ENCODE measurements at places on chromosomes 3 and 15.

- no peak for DNase-seq
Observed at GRCh38 chr3:127706785-127707351, 34.1 kb downstream of the ABTB1 start.

GRCh38 chr3:38606561-38606960, 42.9 kb downstream of the SCN5A start:
- no peak for DNase-seq

- DNase-seq = no peak
Observed at GRCh38 chr15:58378241-58379085, 53.3 kb upstream of the LIPC start.

DNA sequence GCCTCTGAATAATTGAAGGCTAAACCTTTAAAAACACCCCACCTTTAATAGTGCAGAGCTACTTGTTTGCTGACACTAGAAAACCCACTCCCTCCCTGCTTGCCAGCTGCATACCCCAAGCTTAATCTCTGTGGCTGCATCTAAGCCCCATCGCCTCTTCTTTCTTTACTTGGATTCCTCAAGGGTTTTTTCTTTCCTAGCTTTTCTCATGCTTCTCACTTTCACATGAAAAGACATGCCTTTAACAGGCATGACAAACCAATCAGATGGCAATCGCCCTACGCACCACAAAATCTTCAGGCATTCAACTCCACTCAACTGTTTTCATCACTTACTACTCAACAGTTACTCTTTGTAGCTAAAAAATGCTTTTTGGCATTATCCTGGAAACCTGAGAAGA, 77.5 kb downstream of the PLD1 start:
- no peak for DNase-seq

GRCh38 chr3:46353090-46353489, 821 bp upstream of the CCR2 start:
- no peak for DNase-seq

All from HuH-7.5 (cell line).